Inflammatory macrophage treated with lipopolysaccharide for 1 hour (primary cell): ENCODE measurements at places on chromosomes 1 and 21.

DNA sequence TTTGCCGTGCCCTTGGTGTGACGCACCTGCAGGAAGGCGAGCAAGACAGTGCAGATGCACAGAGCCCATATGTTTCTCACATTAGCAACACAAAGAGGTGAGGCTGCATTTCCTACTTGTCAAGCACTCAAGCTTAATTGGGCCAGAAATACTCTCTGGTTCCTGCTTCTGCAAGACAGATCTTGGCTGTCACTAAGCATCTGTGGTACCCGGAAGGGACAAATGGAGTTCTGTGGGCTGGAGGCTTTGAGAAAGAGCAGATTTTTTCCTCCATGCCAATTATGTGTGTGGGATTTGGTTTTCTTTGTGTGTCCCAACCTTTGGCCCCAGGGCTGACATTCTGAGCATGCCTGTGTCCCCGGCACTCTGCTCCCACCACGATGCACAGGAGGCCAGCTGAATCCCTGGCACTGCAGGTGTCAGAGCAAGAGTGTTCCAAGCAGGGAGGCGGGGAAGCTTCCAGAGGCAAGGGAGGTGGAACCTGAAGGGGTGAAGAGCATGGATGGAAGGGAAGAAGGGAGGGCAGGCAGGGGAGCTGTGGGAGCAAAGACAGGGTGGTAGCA is 52.0 kb upstream of the STUM start:
- no peak for DNase-seq

GRCh38 chr1:38746941-38747600 is 112.5 kb downstream of the RRAGC start:
- DNase-seq, result no peak

DNA sequence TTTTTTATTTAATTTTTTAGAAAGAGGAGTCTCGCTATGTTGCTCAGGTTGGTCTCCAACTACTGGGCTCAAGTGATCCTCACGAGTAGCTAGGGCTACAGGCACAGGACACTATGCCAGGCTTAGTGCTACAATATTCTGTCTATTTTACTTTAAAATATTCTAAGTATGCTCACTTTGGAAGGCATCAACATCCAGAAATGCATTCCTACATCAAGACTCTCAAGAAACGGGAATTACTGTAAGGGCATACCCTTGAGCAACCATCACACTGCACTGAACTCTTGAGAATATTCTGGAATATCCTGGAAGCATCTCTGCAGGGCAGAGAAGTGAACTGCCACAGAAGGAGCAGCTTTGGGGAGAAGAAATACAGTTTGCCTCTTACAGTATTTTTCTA is 565 bp upstream of the DMRTB1 start:
- DNase-seq, result no peak

GRCh38 chr1:241424480-241424971 is 67.5 kb upstream of the RGS7 start:
- DNase-seq, result no peak

- DNase-seq, result no peak
Observed at GRCh38 chr1:158045639-158046038, 52.2 kb downstream of the KIRREL1 start.

- DNase-seq, result no peak
Observed at GRCh38 chr1:33042831-33043230, 6.1 kb upstream of the AK2 start.
